Stimulated activated CD4-positive, alpha-beta T cell treated with anti-CD3 and anti-CD28 coated beads, Interleukin-15, amount 100 ng/mL, for 24 hours (primary cell): ENCODE measurements at places on chromosomes 5 and 9.

DNA sequence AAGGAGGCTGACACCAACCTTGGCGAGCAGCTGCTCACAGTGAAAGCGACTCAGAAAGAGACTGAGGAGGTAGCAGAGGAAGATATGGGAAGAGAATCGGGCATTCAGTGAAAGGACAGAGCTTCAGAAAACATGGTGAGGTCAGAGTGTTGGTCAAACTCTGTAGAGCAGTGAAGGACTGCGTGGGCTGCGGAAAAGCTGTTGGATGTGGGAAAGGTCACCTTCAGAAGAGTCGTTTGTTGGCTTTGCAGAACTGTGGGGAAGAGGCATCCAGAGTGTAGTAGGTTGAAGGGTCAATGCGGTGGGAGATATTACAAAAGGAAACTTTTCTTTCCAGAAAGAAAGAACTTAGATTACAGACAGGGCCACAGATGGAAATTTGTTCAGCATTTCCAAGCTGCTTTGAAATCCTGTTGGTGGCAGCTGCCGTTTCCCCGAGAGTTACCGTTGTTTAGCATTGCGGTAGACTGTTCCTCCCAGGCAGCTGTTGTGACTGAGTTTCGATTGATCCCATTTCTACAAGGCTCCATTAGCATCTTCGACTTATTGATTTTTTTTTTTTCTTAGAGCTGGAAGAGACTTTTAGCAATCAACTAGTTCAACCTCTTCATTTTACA is 58.3 kb upstream of the AFAP1L1 start:
- DNase-seq, result no peak

DNA sequence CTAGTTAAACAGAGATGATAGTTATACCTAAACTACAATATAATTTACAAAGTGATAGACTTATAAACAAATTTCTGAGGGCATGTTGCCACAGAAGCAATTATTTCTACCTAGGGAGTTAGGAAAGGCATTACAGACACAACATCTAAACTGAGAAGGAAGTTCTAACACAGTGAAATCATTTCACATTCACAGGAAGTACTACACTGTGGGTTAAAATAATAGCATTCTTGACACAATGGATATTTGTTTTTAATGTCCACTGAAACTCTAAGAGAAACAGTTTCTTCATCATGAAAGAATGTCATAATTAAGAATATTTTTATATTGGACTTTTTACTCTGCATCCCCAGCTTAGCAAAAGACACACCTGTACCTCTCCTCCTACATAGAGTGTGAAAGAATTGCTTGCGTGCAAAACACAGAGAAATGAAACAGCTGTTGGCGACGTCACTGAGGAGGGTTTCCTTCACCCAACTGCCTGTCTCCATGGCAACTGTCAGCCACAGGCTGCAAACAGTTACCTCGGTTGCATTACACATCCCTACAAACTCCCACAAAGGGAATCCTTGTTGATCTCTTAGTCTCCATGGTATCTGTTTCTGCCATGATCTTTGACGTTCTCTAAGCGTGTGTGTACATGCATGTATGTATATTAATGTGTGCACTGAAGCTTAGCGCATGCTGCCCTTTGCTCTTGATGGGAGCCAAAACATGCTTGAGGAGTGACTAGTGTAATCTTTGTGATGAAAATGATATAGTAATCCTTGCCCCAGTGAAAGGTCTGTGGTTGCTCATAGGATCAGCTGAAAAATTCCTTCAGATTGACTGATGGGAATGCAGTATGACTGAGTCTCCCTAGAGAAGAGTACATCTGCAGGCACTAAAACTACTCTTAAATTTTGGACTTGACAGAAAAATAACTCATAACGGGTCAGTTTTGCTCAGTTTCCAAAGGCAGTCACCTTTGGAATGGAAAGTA is 168.5 kb downstream of the ACTL7B start:
- no peak for DNase-seq

GRCh38 chr9:80156756-80157472 is 585.1 kb downstream of the TLE4 start:
- no peak for DNase-seq

DNA sequence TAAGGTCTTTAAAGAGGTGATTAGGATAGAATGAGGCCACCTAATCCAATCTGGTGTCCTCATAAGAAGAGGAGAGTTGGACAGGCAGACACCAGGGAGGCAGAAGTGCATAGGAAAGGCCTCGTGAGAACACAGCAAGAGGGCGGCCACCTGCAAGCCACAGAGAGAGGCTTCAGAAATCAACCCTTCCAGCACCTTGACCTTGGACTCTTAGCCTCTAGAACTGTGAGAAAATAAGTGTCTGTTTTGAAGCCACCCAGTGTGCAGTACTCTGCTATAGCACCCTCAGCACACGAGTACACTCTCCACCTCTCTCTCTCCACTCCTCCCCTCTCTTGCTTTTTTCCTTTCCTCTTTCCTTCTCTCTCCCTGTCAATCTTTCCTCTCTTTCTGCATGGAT is 26.8 kb downstream of the NIPAL4 start:
- no peak for DNase-seq

- no peak for DNase-seq
These were observed 40.8 kb upstream of the COL15A1 start for GRCh38 chr9:98902925-98903324.

GRCh38 chr9:104999136-104999535 is 71.2 kb upstream of the ABCA1 start:
- DNase-seq, result no peak

GRCh38 chr5:14115323-14115895 is 27.7 kb upstream of the TRIO start:
- DNase-seq, result no peak

- DNase-seq, result no peak
These were observed 49.4 kb downstream of the ASTN2 start for GRCh38 chr9:117365438-117365837.

DNA sequence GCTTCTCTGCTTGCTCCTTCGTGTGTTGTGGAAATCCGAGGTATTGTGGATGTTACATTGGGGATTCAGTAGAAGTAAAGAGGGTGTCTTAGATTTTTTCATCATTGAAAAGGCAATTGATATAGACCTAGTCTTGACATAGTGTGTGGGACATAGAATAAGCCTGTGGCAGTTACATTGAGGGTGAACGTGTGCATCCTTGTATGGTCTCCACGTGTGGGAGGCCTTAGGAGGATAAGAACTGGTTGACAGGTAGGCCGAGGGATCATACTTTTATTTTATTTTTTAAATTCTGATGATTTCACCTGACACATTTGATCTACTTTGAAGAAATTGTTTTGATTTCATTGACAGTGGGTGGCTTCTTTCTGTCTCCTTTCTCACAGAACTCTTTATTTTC is 17.0 kb upstream of the FAM120AOS start:
- no peak for DNase-seq

- DNase-seq, result no peak
These were observed 943 bp downstream of the NOP16 start for GRCh38 chr5:176387384-176387925.

DNA sequence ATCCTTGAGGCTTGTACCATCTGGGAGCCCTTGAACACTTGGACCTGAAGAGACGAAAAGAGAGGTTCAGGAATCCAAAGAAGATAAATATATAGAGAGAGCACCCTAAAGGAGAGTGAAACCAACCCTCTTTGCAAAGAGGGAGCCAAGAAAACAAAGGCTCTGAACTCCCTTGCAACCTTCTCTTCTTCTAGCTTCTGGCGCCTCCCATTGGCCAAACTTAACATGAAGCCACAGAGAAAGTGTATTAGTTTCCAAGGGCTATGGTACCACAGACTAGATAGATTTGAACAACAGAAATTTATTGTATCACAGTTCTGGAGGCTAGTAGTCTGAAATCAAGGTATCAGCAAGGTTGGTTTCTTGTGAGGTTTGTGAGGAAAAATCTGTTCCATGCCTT is 175.1 kb downstream of the HCN1 start:
- DNase-seq, result no peak
